ENCODE measurements at places on chromosomes 6 and 20.
A peak's percentile ranks its signal among the peaks of the same experiment; 100 is the strongest.

GRCh38 chr20:50070361-50070760 lies 42.6 kb downstream of the UBE2V1 start:
- no peak for DNase-seq

DNA sequence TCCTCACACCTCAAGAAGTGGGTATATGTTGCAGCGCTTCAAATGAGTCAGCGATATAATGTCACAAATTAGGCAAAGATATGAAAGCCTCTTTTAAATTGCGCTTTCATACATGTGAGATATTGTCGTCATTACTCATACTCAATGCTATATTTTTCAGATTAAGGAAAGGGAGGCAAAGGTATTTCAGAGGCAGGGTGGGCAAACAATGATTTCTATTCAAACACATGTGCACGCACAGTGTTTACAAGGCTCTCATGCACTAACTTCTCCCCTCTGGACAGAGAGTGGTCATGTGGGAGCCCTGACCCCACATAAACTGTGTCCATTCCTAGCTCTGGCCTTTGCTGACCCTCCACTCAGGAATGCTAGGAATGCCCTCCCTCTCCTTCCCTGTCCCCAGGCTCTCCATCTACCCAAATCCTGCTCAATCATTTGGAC lies 112.1 kb upstream of the TMEM170B start:
- DNase-seq, result no peak

GRCh38 chr20:8532169-8532568 lies 400.1 kb downstream of the PLCB1 start:
- DNase-seq, result no peak

GRCh38 chr6:29720863-29721262 lies 2.4 kb upstream of the HLA-F start:
- DNase-seq, result no peak

DNA sequence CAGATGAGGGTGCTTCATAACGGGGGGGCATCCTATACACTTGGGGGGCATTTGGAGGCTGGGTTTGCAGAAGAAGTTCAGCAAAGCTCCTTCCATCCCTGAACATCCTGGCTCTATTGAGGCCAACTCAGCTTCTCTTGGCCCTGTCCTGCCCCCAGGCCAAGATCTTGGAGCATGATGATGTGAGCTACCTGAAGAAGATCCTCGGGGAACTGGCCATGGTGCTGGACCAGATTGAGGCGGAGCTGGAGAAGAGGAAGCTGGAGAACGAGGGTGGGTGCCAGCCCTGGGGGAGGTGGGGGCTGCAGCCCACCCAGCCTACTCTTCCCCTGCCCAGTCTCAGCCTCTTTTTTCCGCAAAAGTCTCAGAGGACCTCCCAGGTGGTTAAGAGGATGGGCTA lies 17.2 kb downstream of the GDAP1L1 start:
- no peak for DNase-seq

- DNase-seq, result no peak
Measured at GRCh38 chr20:62777528-62777830, 18.8 kb upstream of the MRGBP start.

DNA sequence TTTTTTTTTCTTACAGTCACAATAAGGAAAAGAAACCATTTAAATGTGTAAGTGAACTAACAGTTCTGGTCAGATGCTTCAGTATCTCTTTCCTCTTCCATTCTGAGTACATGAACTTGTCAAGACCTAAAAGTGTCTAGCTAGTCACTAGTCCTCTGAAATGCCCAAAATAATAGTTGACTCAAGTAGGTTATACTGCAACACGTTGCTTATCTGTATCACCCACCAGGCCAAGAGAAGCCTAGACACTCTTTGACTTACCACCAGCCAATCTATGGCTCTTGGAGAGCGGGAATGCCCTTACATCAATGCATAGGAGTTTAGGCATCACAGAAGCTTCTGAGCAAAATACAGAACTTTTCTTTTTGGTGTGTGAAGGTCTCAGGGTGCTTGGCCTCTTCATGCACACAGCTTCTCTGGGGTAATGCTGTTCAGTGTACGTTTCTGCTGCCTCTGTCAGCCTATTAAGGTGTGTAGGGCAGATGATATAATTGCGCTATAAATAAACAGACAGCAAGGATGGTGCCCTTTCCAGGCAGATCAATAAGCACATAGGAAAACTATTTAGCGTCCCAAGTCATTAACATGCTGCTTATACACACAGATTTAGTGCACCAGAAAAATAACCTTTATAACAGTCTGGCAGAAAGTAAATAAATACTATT lies 7.8 kb upstream of the GFOD1 start:
- no peak for DNase-seq

- no peak for DNase-seq
Measured at GRCh38 chr20:22729180-22729579, 144.8 kb upstream of the FOXA2 start.

GRCh38 chr20:33674294-33675135 lies at the start of gene NECAB3:
Gene NECAB3, minus strand, starts transcription at chr20:33674428. Its CDS starts 76 bp downstream, at chr20:33674352.
- DNase-seq, result peak; percentile 44

DNA sequence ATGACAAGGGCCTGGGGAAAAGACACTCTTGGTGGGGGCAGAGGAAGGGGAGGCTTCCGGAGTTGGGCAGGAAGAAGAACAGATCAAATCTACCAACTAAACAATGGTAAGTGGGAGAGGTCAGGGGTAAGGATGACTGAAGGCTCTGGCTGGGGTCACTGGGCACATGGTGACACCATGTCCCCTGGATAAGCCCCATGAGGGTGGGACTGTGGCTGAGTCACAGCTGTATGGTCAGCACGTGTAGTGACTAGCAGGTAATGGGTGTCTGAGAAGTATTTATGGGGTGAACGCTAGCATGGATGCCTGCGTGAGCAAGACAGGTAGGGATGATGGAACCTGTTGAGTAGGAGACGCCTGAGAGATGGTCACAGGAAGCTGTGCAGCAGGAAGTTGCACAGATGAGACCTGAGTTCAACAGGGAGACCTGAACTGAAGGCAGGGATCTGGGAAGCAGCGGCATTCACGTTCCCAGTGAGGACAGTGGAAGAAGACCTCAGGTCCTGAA lies 64.5 kb upstream of the SNX9 start:
- DNase-seq, result no peak

- no peak for DNase-seq
Measured at GRCh38 chr20:2386516-2387179, 5.9 kb downstream of the TGM6 start.

- no peak for DNase-seq
Measured at GRCh38 chr20:44745598-44746366, at the start of gene KCNK15. Gene KCNK15, plus strand, starts transcription at chr20:44745865. Its CDS starts 46 bp downstream, at chr20:44745911.

DNA sequence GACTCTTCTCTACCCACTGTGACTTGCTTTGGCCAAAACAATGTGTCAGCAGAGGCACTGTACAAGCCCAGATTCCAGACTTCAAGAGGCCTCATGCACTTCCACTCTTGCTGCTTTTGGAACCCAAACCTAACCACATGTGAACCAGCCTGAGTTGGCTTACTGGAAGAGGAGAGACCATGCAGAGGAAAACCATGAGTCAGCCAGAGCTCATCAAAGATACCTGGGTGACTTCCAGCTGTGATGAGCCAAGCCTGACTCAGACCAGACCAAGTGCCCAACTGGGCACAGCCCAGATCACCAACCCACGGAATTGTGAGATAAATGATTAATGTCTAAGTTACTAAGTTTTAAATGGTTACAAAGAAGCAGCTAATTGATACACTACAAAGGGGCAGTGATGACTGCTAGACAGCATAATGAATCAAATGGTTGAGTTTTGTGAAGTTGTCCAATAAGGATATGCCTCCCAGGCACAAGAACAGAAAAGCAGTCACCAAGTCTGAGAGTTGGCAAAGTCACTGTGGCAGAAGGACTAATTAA lies 16.2 kb upstream of the BEND6 start:
- no peak for DNase-seq

GRCh38 chr6:55958790-55959189 lies 83.4 kb upstream of the BMP5 start:
- DNase-seq, result no peak

DNA sequence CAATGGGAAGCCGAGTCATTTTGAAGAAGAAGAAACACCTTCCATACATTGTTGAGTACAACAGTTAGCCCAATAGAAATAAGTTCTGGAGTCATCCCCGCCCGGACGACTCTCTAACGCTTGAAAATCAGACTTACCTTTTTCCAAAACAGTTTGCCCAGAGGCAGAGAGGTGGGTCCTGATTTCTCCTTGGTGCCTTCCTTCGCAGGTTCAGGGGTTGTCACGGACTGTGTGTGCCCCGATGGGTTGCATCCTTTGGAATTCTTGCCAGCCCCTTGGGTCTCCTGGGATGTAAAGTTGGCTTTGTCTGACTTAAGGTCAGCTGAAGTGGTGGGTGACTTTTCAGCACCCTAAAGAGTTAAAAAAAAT lies 85.3 kb downstream of the BCAS1 start:
- no peak for DNase-seq

DNA sequence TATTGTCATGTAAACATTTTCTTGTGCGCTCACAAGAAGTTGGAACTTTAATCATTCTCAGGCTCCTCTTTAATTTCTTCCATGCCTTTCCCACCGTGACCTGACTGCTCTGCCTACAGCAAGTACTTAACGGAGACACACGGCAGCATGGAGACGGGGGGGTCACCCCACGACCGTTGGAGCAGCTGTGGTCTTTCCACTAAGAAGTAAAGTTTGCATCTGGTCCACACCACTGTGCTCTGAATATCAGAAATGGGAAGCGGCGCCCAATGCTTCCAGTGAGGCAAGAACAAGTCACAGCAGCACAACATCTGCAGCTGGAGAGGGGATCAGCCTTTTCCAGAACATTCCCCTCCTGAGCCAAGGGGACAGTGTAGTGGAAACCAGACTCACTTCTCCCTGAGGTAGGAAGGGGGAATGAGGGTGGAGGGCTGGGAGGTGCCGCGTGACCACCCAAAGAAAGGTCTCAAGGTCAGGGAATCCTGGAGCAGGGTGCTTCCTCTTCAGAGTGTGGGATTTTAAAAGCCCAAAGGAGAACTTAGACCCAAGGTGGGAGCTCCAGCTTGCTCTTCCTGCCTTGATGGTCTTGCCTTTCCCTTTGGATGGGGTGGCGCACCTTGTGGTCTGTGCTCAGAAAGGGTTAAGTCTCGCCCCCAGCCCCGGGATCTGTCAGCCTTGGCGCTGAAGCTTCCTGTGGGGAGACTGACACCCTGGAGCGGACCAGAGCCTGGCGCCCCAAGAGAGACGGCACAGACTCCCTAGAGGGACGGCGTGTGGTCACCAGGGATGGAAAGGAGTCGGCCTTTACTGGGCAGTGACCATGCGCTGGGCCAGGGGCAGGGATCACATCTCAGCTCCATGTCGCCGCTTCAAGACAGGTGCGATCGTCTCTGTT lies 25.6 kb upstream of the SMOC2 start:
- DNase-seq, result no peak

- no peak for DNase-seq
Measured at GRCh38 chr6:64250126-64250525, 614.5 kb downstream of the PHF3 start.

DNA sequence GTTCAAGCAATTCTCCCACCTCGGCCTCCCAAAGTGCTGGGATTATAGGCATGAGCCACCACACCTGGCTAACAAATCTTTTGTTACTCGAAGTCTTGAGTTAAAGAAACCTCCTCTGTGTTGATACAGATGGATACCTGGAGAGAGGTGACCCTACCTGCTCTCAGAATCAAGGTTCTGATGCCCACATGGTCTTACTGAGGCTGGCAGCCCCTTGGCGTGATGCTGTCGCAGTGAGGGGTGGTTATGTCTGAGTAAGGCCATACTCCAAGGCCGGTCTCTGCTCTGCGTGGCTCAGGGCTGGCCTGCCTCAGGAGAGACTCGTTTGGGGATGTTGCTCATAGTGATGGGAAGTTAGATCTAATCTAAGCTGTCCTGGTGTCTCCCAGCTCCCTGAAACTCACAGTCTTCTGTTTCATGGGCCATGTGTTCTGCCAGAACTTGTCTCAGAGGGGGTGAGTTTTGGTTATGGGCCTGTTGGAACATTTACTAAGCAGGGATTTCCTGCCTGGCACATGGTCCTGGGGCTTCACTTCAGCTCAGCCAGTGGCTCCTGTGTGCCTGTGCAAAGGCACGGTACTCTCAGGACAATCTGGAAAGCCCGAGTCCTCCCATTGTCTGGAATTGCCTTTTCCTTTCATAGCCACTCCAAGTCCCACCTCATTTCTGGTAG lies 17.5 kb upstream of the TRAF3IP2 start:
- no peak for DNase-seq

- DNase-seq, result no peak
Measured at GRCh38 chr6:118469468-118469867, 78.6 kb upstream of the PLN start.

- DNase-seq, result no peak
Measured at GRCh38 chr6:40887079-40887791, 151.8 kb downstream of the UNC5CL start.

- peak; percentile 46 for DNase-seq
Measured at GRCh38 chr6:26234421-26235301, 130.3 kb upstream of the BTN3A2 start.

DNA sequence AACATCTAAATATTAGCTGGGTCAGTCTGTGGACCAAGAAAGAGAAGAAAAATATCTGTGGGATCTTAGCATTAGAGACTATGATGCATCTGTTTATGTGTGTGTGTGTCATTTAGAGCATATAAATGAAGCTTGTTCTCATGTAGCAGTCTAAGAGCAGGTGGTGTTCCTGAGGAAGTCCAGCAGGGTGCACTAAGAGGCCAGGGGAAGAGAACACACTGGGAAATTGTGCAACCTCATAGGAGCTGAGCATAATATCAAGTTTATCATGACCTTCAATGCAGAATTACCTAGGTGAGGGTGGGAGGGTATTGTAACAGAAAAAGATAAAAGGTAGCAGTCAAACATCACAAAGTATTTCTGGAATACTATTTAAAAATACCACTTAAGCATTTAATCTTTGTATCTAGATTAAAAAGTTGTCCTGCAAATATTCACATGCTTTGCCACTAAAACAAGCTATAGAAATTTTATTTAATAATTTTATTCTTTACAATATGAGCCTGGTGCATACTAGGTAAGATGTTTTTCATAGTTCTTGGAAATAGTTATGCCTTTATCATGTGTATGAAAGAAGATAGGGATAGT lies 80.5 kb downstream of the SMPDL3A start:
- DNase-seq, result no peak

GRCh38 chr6:39338397-39338796 lies 15.9 kb upstream of the KCNK16 start:
- no peak for DNase-seq

DNA sequence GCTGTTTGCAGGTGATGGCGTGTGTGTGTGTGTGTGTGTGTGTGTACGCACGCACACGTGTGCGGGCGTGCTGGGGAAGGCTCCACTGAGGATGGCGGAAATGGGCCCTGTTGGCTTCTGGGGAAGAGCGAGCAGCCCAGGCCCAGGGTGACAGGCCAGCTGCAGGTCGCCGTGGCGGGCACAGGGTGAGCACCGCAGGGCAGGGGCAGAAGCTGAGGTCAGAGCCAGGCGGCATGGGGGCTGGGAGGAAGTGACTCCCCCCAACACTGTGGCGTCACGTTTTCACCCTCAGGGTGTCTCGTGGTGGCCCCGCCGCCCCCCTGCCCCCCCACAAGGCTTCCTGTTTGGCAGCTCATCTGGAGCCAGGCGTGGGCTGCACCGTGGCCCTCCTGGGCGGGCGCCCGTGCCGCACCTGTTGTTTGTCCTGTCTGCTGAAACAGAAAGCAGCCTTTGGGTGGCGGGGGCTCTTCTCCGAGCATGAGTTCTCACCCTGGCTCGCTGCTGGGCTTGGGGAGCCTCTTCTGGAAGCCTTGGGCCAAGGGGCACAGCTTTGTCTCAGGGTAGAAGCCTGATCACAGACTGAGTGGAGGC lies 7.1 kb downstream of the RBM38 start:
- DNase-seq, result peak; percentile 86

GRCh38 chr6:156283091-156283490 lies 494.1 kb upstream of the ARID1B start:
- no peak for DNase-seq

- no peak for DNase-seq
Measured at GRCh38 chr6:44489910-44490604, 102.6 kb downstream of the CDC5L start.

All from activated T-helper 1 cell treated with Interleukin-2 at 50 U/mL for 16 hours (primary cell).